Stimulated activated CD8-positive, alpha-beta memory T cell treated with anti-CD3 and anti-CD28 coated beads, Interleukin-4, amount 100 ng/mL, for 1 hour (primary cell): ENCODE measurements at places on chromosomes 4 and X.

DNA sequence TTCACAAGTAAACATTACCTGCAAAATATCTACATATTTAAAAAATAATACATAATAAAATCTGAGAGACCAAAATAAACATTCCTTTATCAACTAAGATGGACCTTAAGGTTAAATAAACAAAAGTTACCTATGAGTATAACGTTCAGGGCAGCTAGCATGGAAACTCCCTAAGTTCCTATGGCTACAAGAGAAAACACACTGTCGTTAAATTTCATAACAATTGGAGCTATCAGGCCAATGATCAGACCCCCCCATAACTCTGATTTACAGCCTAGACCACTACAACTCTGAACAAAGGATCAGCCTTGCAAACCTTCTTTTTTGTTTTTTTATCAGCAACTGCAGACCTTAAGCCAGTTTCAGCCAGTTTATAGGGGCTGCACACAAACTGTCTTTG, 1418.4 kb downstream of the PCDH18 start:
- DNase-seq: no peak

DNA sequence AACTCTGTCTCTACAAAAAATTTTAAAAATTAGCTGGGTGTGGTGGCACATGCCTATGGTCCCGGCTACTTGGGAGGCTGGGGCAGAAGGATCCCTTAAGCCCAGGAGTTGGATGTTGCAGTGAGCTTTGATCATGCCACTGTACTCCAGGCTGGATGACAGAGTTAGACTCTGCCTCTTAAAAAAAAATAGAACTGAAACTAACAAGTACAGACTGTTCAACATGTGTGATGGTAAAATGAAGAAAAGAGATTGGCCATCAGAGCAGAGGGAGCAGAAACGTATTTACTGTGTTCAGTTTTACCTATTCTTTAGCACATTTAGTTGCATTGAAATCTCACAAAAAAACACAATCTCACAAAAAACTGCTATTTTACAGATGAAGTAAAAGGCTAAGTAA, 77.9 kb upstream of the NAP1L5 start:
- no peak for DNase-seq

GRCh38 chrX:40721489-40722106, 13.7 kb downstream of the MED14 start:
- no peak for DNase-seq

DNA sequence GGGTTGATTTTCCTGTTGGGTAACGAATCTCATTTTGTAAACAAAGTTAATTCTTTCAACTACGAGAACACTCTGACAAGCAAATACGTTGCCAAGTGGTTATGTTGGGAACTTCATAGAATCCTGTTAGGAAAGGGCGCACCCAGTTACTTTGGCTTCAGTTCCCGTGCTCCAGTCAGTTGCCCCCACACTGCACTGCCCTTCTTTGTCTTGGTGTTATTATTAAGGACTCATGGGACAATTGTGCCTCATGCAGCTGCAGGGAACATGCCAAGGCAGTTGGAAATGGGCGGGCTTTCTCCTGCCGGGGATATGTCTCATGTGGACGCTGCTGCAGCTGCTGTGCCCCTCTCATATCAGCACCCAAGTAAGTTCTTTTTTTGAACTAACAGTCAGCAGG, 28.9 kb downstream of the OFD1 start:
- no peak for DNase-seq

DNA sequence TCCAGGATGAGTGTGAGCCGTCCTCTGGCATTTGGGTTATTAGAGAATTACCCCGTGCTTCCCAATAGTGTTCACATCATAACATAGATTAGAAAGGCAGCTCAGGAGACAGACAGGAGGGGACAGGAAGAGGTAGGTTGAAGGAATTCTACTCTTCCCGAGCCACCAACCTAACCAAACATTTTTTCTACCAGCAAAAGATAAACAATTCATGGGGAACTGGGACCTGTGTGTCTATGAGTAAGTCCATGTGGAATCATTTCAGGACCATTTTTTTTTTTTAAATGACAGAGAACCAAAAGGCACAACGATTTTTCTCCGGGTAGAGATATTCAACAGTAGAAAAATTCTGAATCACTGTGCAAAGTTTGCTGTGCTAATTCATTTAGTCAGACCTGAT, 174.2 kb upstream of the ETNPPL start:
- no peak for DNase-seq

DNA sequence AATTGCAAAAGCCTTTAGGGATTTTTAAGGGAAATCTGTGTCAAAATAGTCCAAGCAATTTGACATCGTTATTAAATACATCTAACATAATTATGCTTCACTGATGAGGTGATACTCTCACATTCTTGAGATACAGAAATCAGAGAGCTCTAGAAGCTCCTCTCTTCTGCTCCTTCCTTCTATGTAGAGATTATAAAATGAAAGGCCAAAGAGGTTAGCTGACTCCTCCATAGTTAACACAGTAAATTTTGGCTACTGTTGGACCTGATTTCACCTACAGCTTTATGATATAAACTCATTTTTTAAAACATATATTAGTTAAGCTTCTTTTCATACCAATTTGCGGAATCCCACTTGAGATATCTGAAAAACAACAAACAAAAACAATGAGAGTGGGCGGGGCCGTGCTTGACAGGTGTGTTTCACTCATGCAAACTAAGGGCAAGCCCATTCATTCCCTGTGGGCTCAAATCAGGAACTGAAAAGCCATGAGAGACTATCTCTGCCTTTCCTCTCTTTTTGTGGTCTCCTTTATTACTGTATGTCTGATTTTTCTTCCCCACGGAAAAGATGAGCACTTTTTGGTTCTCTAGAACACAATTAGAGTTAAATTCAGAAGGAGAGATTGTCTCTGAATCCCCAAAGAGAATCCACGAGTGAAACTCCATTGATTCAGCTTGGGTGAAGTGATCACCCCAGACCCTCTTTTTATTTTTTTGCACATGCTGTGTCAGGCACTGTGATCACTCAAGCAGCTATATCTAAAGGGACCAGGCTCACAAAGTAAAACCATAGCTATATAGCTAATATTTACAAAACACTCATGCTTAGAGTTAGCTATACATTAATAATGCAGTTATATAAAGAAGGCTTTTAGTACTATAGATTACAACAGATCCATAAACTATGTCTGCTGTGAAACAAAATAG, 566.3 kb downstream of the IL15 start:
- no peak for DNase-seq

GRCh38 chr4:95129821-95130311, 372.1 kb downstream of the BMPR1B start:
- DNase-seq: no peak
